Right renal cortex interstitium (tissue), 3 donors: ENCODE measurements at places on chromosomes 1 and 21. TPM values are rescaled to one million over a fixed set of nuclear protein-coding genes. Genes with fewer than 3 reads are reported as not detected.

The SPRR3 gene
- not detected for polyA plus RNA-seq

The RGS1 gene
- polyA plus RNA-seq, result 4.6 TPM

The PAQR7 gene
- 26.7 TPM for polyA plus RNA-seq

The VWA5B1 gene
- 0.69 TPM for polyA plus RNA-seq

The SPRR2A gene
- not detected for polyA plus RNA-seq
